ENCODE measurements at places on chromosomes 2 and 18.

- DNase-seq, result no peak
Measured at GRCh38 chr2:212337486-212338343, 200.9 kb downstream of the ERBB4 start.

GRCh38 chr2:99956232-99957030, 186.0 kb downstream of the AFF3 start:
- DNase-seq, result no peak

GRCh38 chr2:45860136-45861121, 209.0 kb downstream of the PRKCE start:
- DNase-seq, result peak; percentile 59

- no peak for DNase-seq
Measured at GRCh38 chr2:236916181-236916580, 169.5 kb upstream of the COPS8 start.

- no peak for DNase-seq
Measured at GRCh38 chr2:176177580-176178037, 10.9 kb upstream of the HOXD1 start.

GRCh38 chr2:109058191-109058632, 69.2 kb upstream of the EDAR start:
- no peak for DNase-seq

- DNase-seq, result peak; percentile 27
Measured at GRCh38 chr18:63016270-63016669, 300.9 kb downstream of the PHLPP1 start.

DNA sequence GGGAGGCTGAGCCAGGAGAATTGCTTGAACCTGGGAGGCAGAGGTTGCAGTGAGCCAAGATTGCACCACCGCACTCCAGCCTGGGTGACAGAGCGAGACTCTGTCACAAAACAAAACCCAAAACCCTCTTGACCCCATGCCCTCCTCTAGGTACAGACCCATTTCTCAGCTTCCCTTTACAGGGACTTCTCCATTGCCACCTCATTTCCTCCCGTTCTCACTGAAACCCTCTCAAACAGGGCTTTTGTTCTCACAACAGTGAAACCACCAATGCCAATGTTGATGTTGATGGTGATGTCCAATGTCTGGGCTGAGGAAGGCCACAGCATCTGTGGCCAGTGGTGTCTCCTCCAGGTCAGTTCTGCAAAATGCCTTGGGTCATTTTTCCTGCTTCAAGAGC, 69.0 kb upstream of the ZCCHC2 start:
- DNase-seq, result no peak

GRCh38 chr2:1707771-1708418, 36.4 kb downstream of the PXDN start:
- peak; percentile 48 for DNase-seq

- no peak for DNase-seq
Measured at GRCh38 chr18:25351280-25351775, 638 bp downstream of the ZNF521 start.

DNA sequence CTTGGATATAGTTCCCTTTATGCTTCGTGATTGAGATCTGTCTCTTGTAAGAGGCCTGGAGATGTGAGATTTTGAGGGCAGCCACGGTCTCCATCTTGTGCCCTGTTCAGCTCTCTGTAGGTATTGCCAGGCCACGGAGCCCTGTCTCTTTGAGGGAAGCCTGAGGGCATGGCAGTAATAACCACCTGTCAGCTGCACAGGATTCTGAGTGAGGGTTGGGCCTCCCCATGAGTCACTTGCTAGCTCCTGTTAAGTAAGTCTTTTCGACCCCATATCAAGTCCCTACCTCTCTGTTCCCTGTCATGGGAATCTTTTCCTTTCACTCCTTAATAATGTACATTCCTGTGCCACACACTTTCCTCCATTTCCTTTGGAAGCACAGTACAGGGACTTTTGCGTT, 20.4 kb downstream of the LYPD6B start:
- DNase-seq, result no peak

- DNase-seq, result no peak
Measured at GRCh38 chr18:57787068-57787685, 15.9 kb downstream of the ATP8B1 start.

- no peak for DNase-seq
Measured at GRCh38 chr2:171411791-171412483, 21.9 kb downstream of the METTL8 start.

GRCh38 chr2:96073170-96073775, 38.6 kb upstream of the GPAT2 start:
- DNase-seq, result no peak

DNA sequence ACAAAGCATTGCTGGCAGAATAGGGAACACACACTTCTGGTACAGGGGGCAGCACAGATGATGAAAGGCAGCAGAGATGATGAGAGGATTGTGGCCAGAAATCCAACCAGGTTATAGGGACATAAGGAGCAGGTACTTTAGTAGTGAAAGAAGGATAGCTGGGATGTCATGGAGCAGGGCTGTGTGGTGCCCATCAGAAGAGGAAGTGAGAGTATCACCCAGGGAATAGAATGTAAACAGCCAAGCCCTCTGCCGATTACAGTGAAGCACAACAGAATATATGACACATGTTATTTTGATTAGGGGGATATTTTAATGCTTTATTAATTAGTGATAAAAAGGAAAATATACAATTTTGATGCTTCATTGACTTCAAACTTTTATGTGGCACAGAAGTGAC, 883.4 kb upstream of the CDH2 start:
- DNase-seq, result no peak

- DNase-seq, result no peak
Measured at GRCh38 chr2:209114588-209115240, 309.1 kb upstream of the MAP2 start.

DNA sequence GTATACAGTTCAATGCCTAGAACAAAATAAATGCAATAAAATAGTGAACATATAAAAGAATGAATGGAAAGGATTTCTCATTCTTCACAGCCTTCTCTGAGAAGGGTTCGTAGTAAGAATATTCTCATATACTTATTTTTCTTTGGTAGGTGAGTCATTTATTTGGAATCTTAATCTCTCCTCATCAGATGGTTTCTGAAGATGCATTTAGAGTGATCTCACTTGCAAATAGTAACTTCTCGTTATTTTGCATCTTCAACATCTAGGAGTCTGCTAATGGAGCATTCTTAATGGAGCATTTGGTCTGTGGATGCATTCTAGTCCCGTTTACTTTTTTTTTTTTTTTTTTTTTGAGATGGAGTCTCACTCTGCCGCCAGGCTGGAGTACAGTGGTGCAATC, 3.9 kb downstream of the UBXN4 start:
- DNase-seq, result no peak

- no peak for DNase-seq
Measured at GRCh38 chr2:127796389-127796788, 14.6 kb downstream of the WDR33 start.

DNA sequence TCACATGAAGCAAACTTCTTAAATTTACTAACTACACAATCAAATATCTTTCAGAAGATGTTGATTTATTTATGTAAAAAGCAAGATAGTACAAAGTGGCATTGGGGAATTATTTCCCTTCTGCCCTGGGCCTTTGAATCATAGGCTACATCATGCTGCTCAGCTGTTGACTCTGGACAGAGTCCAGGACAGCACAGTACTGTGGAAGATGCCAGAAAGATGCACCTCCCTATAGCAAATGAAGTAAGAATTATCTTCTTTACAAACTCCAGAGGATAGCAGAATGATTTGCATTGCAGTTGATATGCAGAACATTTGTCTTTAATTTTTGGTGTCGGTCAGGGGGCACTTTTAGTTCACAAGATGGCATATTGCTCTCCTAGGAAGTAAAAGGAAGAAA, 1354.5 kb upstream of the ZEB2 start:
- DNase-seq, result no peak

DNA sequence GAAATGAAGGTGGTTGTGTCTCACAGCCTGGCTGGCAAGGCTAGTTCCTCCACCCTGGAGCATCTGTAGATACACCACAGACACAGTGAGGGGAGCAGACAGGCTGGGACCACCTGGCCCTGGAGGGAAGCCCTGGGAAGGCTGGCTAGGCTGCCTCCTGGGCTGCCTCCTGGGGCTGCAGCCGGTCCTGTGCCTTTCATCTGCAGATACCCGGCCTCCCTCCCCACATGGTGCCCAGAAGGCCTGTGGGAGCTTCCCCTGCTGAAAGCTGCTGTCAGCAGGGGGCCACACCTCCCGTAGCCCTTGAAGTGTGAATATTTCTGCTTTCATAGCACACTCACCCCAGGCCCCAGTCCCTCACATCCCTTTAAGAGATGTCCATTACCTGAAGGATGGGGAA, 37.6 kb downstream of the SDC1 start:
- no peak for DNase-seq

GRCh38 chr2:171522052-171522787, at the start of gene CYBRD1:
CYBRD1 (plus strand) TSS chr2:171522474; CDS start chr2:171522546, 72 bp downstream.
- DNase-seq, result peak; percentile 84

DNA sequence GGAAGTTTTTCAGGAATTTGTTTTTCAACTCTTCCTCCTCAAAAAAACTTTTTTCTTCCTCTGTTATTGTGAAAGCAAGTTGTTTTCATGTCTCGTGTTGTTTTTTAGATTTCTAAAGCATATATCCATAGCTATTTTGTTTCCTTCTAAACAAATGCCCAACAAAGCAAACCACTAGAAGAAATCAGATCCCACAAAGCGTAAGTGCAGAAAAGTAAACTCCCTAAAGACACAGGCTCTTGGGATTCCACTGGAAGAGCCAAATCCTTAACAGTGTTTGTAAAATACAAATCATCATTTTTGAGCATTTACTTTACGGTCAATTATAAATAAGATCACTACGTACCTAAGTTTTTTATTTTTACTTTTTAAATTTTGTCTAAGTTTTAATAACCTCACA, 21.7 kb upstream of the RIF1 start:
- no peak for DNase-seq

DNA sequence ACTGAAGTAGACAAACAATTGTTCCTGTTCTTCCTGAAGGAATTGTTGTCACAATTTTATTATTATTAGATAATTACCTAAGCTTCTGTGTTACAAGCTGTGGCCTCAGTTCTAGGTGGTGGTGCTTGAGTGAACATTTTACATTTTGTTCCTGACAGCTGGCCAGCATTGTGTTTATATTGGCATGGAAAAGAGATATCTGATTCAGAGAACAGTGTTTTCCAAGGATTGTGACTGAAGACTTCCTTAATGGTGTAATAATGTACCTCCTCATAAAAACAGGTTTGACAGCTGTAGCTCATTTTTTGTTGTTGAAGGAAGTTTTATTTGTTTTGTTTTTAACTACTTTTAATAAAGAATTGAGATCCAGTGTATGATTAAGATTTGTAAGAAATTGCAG, 95.2 kb downstream of the EPB41L5 start:
- DNase-seq, result no peak

GRCh38 chr2:147173189-147173581, 671.6 kb upstream of the ACVR2A start:
- no peak for DNase-seq

DNA sequence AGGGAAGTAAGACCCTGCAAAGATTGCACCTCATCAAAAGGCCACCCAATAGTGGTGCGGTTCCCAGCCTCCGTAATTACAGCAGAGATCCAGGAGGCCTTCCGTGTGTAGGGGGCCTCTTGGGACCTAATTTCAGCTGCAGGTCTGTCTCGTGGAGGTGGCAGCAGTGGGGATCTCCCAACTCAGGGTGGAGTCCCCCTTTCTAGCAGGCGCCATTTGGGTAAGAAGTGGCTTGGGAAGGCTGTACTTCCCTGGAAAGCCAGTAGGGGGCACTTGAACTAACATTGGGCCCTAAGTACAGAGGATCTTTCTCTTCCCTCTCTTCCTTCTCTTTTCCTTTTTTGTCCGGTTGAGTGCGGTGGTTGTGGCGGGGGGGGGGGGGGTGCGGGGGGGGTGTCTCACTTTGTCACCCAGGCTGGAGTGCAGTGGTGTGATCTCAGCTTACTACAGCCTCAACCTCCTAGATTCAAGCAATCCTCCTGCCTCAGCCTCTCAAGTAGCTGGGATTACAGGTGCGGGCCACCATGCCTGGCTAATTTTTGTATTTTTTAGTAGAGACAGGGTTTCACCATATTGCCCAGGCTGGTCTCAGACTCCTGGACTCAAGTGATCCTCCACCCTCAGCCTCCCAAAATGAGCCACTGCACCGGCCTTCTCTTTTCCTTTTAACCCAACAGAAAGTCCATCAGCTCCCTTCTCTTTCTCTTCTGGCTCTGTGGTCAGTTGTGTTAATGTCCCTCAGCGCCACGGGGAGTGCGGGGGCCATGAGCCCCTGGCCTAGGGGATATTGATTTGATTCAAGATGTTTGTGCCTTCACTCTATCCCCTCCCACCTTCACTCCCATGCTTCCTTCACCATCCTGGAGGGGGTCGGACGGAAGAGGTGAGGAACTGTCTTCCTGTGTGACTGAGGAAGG, 32.0 kb downstream of the CENPO start:
- no peak for DNase-seq

GRCh38 chr2:167686691-167687090, 560.7 kb downstream of the STK39 start:
- DNase-seq, result no peak

GRCh38 chr18:37385846-37386778, 179.5 kb downstream of the CELF4 start:
- DNase-seq, result peak; percentile 18

DNA sequence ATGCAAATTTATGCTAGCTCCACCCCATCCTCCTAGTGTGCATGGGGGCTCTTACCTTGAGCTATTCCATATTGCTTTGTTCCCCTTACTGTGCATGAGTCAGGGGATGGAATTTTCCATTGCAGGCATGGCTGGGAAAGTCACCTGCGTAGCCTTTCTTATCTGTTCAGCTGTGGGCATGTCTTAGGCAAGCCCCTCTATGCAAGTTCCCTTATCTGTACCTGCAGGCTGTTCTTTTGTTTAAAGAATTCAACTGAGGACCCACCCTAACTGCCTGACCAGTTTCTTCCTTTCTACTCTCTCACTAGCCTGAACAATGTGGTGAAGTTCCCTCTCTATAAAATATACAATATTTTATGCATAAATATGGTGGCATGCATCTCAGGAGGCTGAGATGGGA, 54.2 kb upstream of the CDCA7 start:
- no peak for DNase-seq

DNA sequence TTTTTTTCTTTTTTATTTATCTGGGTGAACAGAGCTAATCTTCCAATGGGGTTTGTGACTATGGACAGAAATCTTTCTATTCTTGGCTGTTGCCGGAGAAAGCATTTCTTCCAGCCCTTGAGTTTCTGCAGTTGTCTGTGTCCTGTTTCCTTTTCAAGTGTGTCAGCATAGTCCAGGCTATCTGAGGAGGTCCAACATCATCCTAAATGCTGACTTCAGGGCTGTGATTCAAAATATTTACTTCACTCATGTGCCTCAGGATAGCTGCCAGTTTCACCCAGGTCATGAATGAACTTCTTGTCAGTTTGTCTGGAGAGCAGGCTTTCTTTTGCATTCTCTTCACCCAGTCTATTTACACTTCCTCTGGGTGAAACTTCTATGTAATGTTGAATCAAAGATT, 27.9 kb downstream of the ITGAV start:
- DNase-seq, result no peak

DNA sequence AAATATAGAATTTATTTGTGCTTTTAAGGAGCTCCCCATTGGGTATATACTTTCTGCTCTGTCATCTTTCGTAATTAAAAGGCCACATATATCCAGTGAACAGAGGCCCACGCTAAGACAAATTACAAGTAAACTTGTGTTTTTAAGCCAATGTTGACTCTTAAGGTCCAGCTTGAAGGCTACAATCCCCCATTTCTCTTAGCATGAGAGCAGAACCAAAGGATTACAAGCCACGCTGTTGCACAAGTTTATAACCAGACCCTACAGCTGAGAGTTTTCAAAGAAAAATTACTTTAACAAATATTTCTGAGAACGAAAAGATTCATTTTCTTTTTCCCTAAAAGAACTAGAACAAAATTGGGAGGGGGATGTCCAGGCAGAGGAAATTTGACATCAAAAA, 471.0 kb downstream of the TXNL1 start:
- no peak for DNase-seq

Data from right kidney (tissue), 9 donors.